ENCODE measurements at places on chromosomes 12 and 14.

DNA sequence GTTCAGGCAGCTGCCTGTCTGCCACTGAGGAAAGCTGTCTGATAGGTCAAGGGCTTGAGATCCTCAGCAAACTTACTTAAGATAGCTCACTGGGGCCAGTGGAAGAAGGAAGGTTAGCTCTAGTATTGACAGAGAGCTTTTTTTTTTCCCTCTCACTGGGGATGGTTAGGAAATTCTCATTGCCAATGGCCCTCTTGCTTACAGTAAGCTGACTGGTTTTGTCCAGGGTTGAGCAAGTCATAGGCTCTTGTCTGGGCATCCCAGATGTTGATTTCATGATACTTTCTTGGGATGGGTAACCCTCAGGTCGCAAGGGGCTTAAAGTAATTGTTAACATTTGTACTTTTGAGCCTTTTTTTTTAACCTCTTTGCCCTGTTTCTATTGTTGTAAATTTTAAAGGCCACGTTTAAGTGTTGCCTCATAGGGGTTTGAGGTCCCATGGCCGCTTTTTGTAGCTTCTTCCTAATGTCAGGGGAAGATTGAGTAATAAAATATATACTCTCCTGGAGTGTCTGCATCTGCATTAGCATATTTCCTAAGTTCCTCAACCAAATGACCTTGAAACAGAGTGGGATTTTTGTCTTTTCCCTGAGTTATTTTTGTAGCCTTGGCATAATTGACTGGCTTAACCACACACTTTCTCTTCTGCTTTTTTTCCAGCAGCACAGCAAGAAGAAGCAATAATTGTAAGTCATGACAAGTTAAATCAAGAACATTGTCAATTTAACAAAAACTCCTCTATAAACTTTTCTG, 716.0 kb downstream of the LRFN5 start:
- no peak for DNase-seq

DNA sequence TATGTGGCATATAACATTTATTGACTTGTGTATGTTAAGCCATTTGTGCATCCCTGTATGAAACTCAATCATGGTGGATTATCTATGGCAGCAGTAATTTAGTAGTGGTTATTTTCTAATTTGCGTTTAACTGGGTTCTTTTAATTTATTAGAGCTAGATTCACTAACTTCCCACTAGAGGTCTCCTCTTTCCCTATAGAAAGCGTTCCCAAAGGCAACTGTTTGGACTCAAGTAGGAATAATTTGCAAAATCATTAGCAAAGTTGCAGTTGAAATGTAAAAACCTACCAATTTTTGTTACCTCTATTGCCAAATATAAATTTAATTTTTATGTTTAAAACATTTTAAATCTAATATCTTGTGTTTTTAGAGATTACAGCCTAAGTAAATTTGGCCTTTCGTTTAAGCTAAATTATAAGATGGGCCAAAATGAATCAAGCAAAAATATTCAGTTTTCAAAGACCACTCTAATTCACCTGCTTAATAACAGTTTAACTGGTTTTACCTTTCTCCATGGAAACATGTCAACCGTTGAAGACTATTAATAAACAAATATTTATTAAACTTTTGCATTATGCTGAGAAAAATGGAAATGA, 6.0 kb downstream of the DMAC2L start:
- DNase-seq, result peak; percentile 62

- no peak for DNase-seq
Measured at GRCh38 chr12:57500213-57500612, 12.3 kb downstream of the MARS1 start.

DNA sequence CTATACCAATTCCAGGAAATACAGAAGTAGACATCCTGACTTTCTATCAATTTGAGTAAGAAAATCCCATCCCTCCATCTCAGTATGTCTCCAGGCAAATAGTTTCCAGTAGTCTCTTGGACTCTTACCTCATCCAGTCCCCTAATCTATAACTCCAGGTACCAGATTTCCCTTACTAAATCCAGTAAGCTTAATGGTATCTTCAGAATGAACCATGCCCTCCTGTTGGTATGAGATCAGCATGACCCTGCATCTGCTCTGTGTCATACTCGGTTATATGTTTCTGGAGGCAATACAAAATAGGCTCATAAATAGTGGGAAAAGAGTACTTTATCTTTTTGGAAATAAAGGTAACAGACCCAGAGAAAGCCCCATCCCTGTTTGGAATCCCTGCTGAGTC, 18.4 kb downstream of the PIGH start:
- no peak for DNase-seq

GRCh38 chr14:66677780-66678179, 169.8 kb downstream of the GPHN start:
- DNase-seq, result no peak

DNA sequence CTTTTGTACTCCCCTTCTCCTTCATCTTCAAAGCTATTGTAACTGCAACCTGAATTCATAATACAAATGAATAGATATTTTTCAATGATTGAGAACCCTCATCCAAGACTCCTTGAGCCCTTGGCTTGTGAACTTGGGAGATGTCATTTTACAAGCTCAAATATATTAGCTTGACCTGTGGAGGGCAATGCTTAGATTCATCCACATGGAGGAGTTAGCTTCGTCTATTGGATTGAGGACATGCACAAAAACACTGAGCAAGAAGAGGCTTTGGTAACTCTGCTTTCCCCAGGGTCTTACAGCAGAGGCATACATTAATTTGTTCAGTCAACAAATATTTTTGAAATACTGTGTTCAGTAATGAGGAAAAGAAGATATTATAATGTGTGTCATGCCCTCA, 101.1 kb downstream of the OTOGL start:
- no peak for DNase-seq

GRCh38 chr12:46843811-46844210, 18.0 kb upstream of the SLC38A4 start:
- no peak for DNase-seq

DNA sequence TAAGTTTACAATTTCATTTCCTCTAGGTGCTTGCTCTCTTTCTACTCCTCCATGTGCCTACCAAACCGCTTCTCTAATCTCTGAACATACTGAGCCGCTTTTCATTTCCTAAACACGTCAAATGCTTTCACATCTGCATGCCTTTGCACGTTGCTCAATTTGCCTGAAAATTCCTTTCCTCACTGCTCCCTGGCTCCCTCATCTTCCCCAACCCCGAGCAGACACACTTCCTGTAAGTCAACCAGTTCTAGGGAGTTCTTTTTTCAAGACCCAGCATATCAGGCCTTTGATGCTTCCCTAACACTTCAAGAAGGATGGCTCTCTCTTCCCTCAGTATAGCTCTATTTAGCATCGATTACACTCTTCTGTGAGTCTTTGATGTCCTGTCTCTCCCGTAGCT, 50.3 kb downstream of the LMO3 start:
- DNase-seq, result peak; percentile 82

DNA sequence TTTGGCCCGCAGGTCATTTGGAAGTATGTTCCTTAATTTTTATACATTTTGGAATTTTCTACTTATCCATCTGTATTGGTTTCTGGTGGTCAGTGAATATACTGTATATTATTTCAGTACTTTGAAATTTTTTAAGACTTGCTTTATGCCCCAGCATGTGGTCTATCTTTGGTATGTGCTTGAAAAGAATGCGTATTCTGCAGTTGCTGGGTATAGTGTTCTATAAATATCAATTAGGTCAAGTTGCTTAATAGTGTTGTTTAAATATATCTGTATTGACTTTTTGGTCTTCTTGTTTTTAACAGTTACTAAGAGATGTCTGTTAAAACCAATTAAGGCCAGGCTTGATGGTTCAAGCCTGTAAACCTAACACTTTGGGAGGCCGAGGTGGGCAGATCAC, 21.7 kb upstream of the SIX1 start:
- no peak for DNase-seq

GRCh38 chr12:91902860-91903683, 242.6 kb downstream of the BTG1 start:
- peak; percentile 66 for DNase-seq

GRCh38 chr12:74171478-74171909, 366.1 kb upstream of the ATXN7L3B start:
- no peak for DNase-seq

DNA sequence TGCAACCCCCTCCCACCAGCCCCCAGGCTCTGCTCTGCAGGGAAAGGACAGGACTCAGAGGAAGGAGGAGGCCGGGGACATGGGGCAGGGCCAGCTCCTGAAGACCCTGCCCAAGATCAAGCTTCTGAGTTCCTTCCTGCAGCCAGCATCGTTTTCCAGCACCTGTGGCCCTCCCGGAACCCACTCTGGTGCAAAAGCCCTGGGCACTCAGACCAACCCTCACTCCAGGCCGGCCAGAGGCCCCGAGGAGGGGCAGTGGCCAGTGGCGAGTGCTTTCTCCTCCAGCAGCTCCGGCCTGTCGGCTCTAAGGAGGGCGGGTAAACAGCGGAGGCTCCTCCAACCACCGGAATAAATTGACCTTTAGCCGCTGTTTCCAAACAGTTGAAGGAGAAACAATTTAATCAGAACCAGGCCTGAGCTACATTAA, 10.8 kb downstream of the TMEM179 start:
- DNase-seq, result no peak

DNA sequence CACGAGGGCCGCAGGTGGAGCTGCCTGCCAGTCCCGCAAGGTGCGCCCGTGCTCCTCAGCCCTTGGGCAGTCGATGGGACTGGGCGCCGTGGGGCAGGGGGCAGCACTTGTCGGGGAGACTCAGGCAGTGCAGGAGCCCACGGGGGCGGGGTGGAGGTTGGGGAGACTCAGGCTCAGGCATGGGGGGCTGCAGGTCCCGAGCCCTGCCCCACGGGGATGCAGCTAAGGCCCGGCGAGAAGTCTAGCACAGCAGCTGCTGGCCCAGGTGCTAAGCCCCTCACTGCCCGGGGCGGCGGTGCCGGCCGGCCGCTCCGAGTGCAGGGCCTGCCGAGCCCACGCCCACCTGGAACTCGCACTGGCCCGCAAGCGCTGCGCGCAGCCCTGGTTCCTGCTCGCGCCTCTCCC, 39.2 kb upstream of the P2RX7 start:
- DNase-seq, result no peak

DNA sequence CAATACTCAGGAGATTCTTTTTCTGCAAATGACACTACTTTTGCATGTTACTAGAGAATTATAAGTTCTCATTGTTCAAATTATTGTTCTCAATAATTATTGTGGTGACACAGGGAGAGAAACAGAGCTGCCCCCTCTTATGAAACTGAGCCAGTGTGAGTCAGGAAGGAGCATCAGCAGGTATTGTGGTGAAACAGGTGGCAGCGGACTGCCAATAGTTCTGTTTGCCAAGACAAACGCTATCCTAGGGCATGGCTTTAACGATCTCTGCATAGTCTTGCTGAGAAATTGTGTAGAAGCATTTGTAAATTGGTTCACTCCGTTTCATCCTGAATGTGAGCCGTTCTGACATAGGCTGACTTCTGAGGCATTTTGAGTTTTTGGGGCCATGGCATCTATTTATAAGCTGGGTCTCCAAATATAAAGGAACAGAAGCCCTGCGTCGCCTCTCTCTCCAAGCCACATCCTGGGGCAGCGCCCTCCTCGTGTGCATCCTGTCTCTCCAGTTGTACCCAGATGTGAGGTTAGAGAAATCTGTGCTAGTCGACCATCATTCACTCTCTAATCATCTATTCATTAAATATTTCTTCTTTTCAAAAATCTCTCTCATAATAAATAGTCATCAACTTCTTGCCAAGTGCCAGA, 15.8 kb upstream of the PPP4R4 start:
- DNase-seq, result peak; percentile 45

- no peak for DNase-seq
Measured at GRCh38 chr14:63895510-63895909, 42.7 kb downstream of the SYNE2 start.

- no peak for DNase-seq
Measured at GRCh38 chr14:90905531-90905930, 89.3 kb upstream of the TTC7B start.

DNA sequence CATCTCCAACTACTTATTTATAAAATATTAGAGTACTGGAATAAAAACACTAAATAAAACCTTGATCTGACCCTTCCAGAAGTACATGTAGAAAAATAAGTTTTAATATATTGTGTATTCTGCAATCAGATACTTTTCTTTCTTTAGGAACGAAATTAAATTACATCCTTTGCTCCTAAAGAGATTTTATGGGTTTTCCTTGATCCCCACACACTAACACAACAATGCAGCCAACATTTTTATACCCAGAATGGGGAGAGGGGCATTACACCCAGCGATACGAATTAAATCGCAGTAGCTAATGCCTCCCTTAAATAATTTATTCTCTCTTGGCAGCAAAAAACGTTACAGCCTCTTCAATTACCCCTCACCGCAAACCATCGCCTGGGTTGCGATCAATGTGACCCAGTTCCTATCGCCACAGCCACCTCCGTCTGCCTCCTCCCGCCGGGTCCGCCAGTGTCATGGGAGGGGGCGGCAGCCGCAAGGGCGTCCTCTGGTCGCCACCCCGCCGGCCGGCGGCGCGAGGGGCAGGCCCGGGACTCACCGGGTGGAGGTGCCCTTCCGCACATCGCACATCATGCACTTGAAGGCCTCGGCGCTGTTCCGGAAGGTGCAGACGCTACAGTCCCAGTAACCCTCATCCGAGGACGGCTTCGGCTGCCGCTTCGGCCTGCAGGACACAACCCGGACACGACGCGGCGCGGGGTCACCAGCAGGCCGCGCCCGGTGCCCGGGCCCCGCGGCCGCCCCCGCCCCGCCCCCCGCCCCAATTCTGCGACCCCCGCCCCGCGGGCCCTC, 796 bp downstream of the YAF2 start:
- DNase-seq, result peak; percentile 75

DNA sequence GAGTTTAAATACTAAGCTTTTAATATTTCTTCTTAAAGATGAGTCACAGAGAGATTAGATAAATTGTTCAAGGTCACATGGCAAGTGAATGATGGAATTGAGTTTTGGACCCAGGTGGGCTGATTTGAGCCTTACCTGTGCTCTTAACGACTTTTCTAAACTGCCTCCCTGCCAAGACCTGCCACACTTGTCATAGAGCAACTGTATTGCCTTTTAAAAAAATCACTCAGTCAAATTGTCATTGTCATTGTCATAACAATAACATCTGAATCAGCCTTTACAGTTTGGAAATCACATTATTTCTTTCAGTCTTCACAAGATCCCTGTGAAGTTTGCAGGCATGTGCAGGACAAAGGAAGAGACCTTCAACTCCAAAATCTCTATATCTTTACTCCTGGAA, 25.7 kb downstream of the SLC4A8 start:
- no peak for DNase-seq

GRCh38 chr12:69694123-69694522, 5.0 kb downstream of the BEST3 start:
- DNase-seq, result no peak

DNA sequence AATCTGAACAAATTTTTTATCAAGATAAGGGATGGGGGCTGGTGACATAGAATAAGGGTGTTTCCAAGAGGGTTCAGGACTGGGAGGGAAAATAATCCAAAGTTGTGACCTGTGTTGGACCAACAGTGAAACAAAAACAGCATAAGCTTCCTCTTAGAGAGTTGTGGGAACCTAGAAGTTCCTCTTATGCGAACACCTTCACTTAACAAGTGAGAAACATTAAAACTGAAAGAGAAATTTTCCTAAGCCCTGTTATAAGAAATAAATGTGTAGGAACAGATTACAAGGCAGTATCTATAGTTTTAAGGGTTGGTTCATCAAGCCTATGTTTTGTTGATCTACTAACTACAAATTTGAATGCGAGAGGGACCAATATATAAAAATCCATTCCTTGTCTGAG, 58.4 kb downstream of the LLPH start:
- no peak for DNase-seq

GRCh38 chr14:58243790-58244555, 670 bp upstream of the PSMA3 start:
- DNase-seq, result peak; percentile 53

- no peak for DNase-seq
Measured at GRCh38 chr12:53254816-53255545, 13.1 kb upstream of the ESPL1 start.

- DNase-seq, result no peak
Measured at GRCh38 chr12:121781484-121781997, 11.9 kb downstream of the RHOF start.
